Tibial nerve (tissue), 4 donors: ENCODE measurements at places on chromosomes 2 and 18. TPM values are rescaled to one million over a fixed set of nuclear protein-coding genes. Genes with fewer than 3 reads are reported as not detected.

The SERPINB12 gene
- not detected for total RNA-seq

DNA sequence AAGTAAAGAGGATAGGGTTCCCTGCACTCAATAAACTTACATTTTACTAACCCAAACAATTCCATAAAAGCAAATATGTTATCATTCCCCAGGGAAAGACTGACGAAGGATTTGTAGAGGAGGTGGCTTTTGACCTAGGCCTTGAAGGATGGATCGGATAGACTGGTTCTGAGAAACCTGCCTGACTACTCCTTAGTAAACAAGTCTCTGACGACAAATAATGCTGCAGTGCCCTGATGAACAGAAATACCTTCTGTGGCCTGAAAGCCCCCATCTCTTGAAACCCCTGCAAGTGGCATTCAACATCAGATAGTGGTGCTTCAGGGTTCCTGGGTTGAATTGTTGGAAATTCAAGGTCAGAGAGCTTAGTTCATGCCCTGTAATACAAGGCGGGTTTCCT, 19.2 kb downstream of the PRKCE start:
- H3K27ac ChIP-seq = no peak overlapping the region
- DNase-seq = no peak
- H3K27me3 ChIP-seq = no peaks in the 10 kb centered on the region
- no peaks in the 10 kb centered on the region for H3K4me1 ChIP-seq
- H3K36me3 ChIP-seq = no peaks in the 10 kb centered on the region
- H3K4me3 ChIP-seq = no peak overlapping the region

GRCh38 chr2:239882781-239883180, 142.4 kb downstream of the NDUFA10 start:
- H3K4me3 ChIP-seq = no peak overlapping the region
- DNase-seq = no peak
- no peaks in the 10 kb centered on the region for H3K4me1 ChIP-seq
- no peak overlapping the region for H3K27ac ChIP-seq
- no peaks in the 10 kb centered on the region for H3K36me3 ChIP-seq
- no peaks in the 10 kb centered on the region for H3K27me3 ChIP-seq

The ANKRD30B gene
- 3.6 TPM for total RNA-seq

DNA sequence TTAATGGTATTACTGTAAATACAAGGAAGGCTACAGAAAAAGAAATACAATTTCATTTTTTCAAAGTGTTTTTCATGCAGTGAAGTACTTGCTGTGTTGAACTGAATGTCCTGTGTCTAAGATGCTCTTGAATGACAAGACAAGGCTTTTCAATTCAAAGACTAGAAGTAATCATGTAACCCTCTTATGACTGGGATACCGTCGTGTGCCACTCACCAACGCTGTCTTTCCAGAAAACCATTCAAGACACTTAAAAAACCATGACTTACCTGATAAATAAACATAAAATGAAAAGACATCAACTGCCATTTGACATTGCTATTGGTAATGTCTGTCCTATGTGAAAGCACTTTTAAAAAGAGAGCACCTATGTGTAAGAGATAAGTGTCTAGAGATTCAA, 183.1 kb upstream of the DPP10 start:
- no peaks in the 10 kb centered on the region for H3K27me3 ChIP-seq
- H3K4me1 ChIP-seq = no peaks in the 10 kb centered on the region
- H3K4me3 ChIP-seq = no peak overlapping the region
- no peaks in the 10 kb centered on the region for H3K36me3 ChIP-seq
- DNase-seq = no peak
- no peak overlapping the region for H3K27ac ChIP-seq

The FEZ2 gene
- total RNA-seq = 55.2 TPM

DNA sequence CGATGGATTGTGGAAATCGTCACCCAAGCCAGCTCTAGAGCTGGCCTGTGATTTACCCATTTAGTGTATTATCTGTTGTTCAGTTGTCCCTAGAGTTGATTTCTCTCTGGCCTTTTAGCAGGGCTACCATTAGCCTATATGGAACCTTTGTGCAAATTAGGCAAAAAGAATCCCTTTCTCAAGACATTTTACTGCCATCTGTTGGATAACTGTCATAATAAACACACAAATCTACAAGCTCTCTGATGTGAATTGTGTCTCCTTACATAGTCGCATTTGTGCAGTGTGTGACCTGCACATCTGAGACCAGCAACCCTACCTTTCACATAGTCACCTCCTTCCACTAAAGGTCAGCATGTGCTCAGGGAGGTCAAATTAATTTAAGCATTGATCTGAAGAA, 34.0 kb downstream of the LOXHD1 start:
- peaks cover 8% of the 10 kb centered on the region for H3K4me1 ChIP-seq
- H3K27ac ChIP-seq = no peak overlapping the region
- no peak overlapping the region for H3K4me3 ChIP-seq
- no peak for DNase-seq
- no peaks in the 10 kb centered on the region for H3K36me3 ChIP-seq
- no peaks in the 10 kb centered on the region for H3K27me3 ChIP-seq

- no peaks in the 10 kb centered on the region for H3K36me3 ChIP-seq
- DNase-seq = no peak
- H3K27ac ChIP-seq = no peak overlapping the region
These were observed 53.5 kb upstream of the NDUFV2 start for GRCh38 chr18:9048808-9049494.

DNA sequence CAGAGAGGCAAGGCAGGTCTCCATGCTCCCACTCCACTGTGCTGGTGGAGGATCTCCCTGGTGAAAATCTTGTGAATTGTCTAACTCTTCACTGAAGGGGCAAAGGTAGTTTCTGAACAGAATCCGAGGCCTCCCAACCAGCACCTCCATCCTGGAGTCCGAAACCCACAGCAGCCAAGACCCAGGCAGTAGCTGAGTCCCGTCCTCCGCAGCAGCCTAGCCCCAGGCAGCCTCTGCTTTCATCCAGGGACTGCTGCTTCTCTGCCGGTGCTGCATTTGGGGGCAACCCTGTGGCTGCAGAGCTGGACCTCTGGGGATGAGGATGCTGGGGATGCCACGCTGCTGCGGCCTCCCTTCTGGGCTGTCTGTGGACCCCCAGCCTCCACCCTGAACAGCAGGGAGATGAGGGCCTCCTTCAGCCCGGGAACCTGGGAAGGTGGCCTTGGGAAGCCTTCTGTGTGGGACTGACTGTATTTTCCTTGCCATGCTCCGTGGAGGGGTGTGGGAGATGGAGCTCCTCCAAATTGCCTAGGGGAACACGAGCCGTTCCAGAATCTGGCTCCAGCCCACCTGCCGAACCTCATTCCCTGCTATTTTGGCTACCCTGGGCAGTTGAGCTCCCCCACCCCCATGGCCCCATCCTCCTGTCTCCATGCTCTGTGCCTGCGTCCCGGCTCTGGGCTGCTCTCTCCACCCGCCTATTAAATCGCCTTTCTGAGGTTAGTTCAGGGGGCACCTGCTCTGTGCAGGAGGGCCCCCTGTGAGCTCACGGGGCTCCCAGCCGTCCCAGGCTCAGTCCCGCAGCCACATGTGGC, 48.2 kb downstream of the GREB1 start:
- peak overlapping the region; percentile 33 for H3K27ac ChIP-seq
- no peak overlapping the region for H3K4me3 ChIP-seq
- DNase-seq = no peak
- H3K36me3 ChIP-seq = no peaks in the 10 kb centered on the region

DNA sequence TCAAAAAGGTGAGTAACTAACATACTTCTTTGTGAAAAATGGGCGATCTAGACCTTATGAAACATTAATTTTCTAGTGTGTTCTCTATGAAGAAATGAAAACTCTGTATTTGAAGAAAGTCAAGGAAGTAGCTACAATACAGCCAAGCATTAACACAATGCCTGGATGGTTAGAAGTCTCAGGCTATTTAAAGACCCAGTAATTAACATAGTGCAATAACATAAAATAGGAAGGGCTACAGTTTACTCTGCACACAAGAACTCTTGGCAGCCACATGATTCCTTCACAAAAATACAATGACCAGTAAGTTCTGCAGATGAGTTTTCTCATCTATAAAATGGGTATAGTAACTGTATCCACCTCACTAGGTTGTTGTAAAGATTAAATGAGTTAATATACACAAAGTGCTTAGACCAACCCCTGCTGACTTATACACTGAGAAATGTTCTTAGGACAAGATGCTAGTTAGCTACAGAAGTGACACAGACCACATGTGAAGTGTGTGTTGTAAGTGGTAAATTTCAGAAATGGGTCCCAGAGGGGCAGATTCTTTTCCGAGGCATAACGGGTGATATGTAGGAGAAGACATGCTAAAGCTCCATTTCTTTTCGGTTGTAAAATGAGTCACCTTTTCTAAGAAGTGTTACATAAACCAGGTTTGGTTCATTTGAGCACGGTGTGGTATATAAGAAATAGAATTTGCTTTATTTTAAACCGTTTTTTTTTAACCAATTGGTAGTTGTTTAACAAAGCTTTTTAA, 61.8 kb downstream of the CXCR4 start:
- no peak overlapping the region for H3K4me3 ChIP-seq
- no peaks in the 10 kb centered on the region for H3K27me3 ChIP-seq
- DNase-seq = no peak
- H3K27ac ChIP-seq = no peak overlapping the region

The ADRA2B gene
- 5.0 TPM for total RNA-seq

DNA sequence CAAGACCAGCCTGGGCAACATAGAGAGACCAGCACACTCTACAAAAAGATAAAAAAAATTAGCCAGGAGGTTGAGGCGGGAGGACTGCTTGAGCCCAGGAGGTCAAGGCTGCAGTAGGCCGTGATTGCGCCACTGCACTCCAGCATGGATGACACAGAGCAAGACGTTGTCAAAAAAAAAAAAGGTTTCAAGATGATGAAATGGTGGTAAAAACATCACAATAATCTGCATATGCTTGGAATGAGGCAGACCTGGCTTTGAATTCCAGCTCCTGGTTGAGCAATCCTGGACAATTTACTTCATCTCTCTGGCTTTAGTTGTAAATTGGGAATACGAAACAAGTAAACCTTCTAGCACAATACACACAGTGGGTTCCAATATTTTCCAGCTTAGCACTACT, 24.1 kb downstream of the USP40 start:
- no peaks in the 10 kb centered on the region for H3K4me1 ChIP-seq
- H3K27ac ChIP-seq = no peak overlapping the region
- H3K36me3 ChIP-seq = no peaks in the 10 kb centered on the region
- no peak overlapping the region for H3K4me3 ChIP-seq

The KIAA2012 gene
- total RNA-seq = not detected

DNA sequence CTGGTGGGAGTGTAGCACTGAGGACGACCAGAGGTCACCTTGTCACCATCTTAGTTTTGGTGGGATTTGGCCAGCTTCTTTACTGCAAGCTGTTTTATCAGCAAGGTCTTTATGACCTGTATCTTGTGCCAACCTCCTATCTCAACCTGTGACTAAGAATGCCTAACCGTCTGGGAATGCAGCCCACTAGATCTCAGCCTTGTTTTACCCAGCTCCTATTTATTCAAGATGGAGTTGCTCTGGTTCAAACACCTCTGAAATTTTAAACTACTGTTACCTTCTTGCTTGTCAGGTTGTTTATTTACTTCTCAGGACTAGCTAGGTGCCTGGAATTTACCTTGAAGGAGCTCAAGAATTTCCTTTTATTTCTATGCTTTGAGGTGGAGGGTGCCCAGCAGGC, 9.5 kb upstream of the KCNG3 start:
- H3K36me3 ChIP-seq = no peaks in the 10 kb centered on the region
- no peak overlapping the region for H3K4me3 ChIP-seq
- no peaks in the 10 kb centered on the region for H3K4me1 ChIP-seq
- DNase-seq = no peak
- no peaks in the 10 kb centered on the region for H3K27me3 ChIP-seq

The NFATC1 gene
- 33.7 TPM for total RNA-seq

DNA sequence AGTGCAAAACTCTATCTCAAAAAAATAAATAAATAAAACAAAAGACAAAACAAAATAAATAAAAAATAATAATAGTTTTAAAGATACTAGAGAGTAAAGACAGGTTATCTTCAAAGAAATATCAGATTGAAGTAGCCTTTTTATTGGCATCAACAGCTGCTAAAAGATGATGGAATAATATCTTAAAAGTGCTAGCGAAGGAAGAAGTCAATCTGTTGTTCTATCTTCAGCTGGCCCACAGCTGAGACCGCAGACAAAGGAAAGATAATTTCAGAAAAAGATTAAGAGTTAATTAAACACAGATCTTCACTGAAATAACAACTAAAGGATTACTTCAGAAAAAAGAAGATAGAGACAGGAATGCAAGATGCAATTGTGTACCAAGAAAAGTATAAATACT, 130.2 kb upstream of the PKDCC start:
- no peaks in the 10 kb centered on the region for H3K4me1 ChIP-seq
- H3K36me3 ChIP-seq = no peaks in the 10 kb centered on the region
- no peak overlapping the region for H3K27ac ChIP-seq

DNA sequence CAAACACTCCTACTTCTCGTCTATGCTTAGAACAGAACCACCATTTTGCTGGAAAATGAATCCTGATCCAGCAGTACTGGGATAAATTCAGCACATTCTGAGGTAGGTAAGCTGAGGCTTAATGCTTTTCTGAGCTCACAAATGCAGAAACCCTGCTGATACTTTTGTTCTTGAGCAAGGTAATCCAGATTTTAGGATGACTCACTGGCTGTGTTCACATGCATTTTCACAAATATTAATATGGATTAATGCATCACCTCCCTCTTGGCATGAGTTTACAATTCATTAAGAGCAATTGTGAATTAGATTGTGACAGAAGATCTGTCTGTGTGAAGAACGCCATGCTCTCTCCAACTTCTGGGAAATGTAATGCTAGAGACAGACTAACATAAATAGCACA, 42.2 kb downstream of the RAD51AP2 start:
- no peak for DNase-seq
- H3K36me3 ChIP-seq = no peaks in the 10 kb centered on the region
- no peaks in the 10 kb centered on the region for H3K27me3 ChIP-seq
- H3K27ac ChIP-seq = no peak overlapping the region
- H3K4me3 ChIP-seq = no peak overlapping the region

The RNU2-63P gene
- total RNA-seq = not detected

The GALM gene
- 33.0 TPM for total RNA-seq

DNA sequence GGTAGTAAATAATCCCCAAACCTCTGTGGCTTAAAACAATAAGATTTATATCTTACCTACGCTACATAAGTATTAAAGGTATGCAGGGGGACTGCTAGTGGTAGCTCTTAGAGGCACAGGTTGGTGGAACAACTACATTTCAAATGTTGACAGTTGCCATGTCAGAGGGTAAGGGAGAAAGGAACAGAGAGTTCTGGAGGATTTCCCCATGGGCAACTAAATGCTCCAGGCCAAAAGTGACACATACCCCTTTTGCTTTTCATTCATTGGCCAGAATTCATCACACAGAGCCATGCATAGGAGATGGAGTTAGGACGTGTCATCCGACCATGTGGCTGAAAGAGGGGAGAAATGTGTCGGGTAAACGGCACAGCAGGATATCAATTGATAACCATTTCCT, 133.2 kb downstream of the NAPG start:
- no peak for DNase-seq
- H3K27me3 ChIP-seq = no peaks in the 10 kb centered on the region
- H3K4me3 ChIP-seq = no peak overlapping the region
- H3K4me1 ChIP-seq = no peaks in the 10 kb centered on the region

DNA sequence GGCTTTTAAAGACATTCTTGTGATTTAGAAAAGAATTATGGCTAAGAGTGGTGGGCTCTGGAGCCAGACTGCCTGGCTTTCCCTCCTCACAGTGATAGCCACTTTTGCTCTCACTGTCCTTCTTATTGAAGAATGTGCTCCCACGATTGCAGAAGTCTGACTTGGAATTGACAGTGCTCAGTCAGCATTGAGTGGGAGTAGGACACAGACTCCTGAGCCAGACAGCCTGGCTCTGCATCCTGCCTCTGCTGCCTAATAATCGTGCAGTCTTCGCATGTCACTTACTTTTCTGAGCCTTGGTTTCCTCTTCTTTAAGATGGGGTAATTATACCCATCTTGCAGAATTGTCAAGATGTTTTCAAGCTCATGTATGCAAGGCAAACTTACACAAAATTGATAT, 23.3 kb downstream of the SPATS2L start:
- H3K4me1 ChIP-seq = peaks cover 9% of the 10 kb centered on the region
- no peaks in the 10 kb centered on the region for H3K36me3 ChIP-seq
- no peaks in the 10 kb centered on the region for H3K27me3 ChIP-seq
- no peak overlapping the region for H3K27ac ChIP-seq
- DNase-seq = no peak
- H3K4me3 ChIP-seq = no peak overlapping the region
